T-helper 22 cell (primary cell): ENCODE measurements at places on chromosomes 6 and 20.

- no peak for DNase-seq
These were observed 113.6 kb downstream of the ARID1B start for GRCh38 chr6:156890627-156891314.

DNA sequence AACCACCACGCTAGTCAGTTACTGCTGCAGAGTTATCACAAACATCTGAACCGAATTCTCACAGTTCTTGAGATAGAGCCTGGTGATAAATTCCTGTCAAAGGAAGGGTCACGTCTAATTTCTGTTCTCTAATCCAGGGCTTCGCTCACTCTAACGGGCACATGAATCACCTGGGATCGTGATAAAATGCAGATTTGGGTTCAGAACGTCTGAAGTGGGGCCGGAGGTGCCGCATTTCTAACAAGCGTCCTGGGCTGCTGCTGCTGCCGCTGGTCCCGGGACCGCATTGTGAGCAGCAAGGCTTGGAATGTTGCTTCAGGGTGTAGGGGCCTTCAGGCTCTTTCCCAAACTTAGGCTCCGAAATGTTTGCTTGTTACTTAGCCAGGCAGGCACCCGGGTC is 264.1 kb downstream of the CDC5L start:
- DNase-seq: no peak

DNA sequence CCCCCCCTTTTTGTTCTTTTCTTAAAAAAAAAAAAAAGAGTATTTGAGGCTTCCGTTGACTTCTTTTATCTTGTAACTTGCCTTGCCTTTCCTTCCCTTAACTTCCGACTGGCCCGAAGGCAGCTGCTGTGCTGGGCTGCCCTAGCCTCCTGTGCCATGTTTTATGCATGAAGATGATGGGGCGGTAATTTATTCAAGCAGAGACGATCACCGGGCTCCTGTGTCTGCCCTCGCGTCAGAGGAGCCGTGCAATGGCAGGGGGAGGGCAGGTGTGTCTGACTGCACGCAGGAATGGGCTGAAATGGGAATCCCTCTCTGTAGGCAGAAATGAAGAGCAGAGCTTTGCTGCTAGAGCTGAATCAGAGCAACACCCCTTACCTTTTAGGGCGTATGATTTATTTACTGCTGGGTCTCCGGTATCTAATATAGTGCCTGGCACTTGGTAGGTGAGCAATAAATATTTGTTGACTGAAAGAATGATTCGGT is 106.3 kb upstream of the RIPOR2 start:
- peak; percentile 64 for DNase-seq

GRCh38 chr6:128414943-128415342 is 105.5 kb downstream of the PTPRK start:
- DNase-seq: no peak

DNA sequence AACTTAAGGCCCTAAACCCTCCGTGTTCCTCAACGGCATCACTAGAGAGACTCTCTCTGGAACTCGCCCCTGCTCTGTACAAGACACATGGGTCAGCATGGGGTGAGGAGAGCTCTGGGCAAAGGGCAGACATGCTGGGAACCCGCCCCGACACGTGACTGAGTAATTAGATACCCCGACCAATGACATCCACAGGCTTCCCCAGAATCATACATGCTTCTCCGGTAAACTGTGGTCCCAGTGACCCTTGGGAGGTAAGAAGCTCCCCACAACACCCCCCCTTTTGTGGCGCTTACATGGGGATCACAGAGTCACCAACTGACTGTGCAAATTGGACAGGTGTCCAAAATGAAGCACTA is 31.7 kb upstream of the RPS6KA2 start:
- DNase-seq: no peak

DNA sequence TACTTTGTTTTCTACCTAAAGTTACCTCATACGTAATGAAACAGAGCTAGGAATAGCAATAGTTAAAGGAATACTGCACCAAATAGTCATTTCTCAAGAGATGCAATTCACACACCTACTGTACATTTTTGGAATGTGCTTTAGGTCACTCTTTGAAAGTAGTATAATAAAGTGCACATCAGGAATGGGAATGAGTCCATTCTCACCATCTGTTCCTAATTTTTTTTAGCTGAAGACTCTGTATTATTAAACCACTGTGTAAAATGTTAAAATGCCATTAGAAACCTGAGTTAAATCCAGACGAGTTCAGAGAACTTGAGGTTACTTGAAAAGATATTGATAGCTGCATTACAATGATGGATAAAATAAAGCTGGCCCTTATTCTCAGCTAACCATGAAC is 51.9 kb upstream of the EPHA7 start:
- no peak for DNase-seq

GRCh38 chr20:13009682-13010406 is 1.1 kb downstream of the SPTLC3 start:
- DNase-seq: no peak

DNA sequence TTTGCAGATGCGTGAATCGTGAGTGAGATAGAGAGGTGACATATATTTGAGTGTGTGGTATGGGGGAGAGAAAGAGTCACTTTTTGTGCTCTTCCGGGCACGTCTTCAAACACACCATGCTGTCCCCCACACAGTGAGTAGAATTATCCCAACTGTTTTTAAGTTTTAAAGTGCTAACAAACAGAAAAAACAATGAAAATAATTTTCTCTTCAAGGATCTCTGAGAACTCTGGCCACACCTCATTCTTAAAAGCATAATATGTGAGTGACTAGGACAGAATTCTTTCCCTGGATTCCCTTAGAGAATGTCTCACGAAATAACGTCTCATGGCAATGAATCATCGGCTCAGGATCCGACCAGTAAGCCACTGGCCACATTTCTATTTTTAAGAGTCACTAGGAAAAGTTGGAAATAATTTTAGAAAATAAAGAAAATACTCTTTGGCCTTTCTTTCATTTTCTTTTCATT is 235.7 kb upstream of the ZNF217 start:
- no peak for DNase-seq

DNA sequence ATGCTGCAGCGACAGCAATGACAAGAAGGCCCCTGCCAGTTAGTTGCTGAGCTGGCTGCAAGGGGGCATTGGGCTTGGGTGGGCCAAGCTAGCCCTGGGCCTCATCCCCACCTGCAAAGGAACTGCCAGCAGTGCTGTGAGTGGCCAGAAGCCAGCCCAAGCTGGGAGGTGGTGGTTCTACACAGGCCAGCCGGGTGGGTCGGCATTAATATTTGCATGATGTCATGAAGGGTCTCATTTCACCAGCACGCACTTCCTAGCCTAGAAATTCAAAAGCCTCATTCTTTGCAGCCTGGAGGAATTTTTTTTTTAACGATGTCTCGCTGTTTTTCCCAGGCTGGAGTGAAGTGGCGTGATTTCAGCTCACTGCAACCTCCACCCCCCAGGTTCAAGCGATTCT is 62.0 kb downstream of the IYD start:
- no peak for DNase-seq

- DNase-seq: no peak
These were observed 9.0 kb downstream of the GMEB2 start for GRCh38 chr20:63617876-63618265.

DNA sequence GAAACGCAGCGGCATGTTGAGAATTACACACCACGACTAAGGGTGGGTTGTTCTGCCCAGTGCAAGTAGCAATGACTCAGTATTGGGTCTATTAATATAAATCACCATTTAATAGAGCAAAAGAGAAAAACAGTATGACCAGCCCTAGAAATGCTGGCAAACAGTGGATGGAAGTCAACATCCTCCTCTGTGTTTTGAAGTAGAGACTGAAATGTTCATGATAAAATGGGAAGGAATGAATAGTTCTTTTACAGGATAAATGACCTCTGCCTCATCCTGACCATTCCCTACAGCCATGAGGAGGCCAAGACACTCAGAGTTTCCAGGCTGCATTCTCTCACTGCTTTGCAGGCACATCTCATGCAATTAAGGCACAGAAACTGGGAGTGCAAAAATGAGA is 111.8 kb downstream of the PSMB1 start:
- no peak for DNase-seq

DNA sequence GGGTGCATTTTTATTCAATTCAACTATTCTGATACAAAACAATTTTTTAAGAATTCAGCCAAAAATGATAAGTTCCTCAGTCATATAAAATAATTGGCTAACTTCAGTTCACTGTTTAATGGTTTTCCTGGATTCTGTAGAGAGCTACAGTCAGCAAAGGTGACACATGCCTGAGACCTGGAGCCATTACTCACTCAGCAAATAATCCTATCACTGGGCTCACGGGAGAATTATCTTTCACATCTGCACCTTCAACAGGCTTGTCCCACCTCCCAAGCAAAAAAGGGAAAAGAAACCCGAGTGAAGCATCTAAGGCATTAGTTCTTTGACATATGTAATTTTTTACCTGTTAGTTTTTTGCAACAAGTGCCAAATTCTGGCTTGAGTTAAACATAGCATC is 34.9 kb upstream of the FOXA2 start:
- no peak for DNase-seq

DNA sequence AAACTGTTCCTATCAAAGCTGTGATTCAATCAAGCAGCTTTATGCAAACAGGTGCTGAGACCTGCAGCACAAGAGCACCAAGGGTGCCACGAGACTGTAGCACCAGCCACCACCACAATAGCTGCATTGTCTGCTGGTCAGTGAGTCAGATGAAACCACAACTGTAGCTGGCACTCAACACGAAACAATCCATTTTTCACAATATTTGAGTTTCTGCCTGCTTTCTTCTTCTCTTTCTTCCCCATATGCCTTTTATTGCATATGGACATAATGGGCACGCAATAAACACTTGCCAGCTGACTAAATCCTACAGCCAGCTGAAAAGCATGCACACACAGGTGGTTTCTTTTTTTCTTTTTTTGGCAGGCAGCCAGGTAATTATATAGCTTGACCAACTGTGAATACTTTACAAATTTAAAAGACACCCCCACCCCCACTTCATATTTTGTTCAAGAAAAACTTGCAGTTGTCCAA is 16.6 kb downstream of the SLC2A12 start:
- no peak for DNase-seq

- DNase-seq: no peak
These were observed 273.1 kb downstream of the HAO1 start for GRCh38 chr20:7667194-7667593.

GRCh38 chr6:140546640-140547039 is 1172.2 kb upstream of the CITED2 start:
- no peak for DNase-seq

- DNase-seq: no peak
These were observed 17.0 kb upstream of the MRS2 start for GRCh38 chr6:24385536-24386269.
